ENCODE measurements at places on chromosomes 2 and 18. TPM values are rescaled to one million over a fixed set of nuclear protein-coding genes. Genes with fewer than 3 reads are reported as not detected.

DNA sequence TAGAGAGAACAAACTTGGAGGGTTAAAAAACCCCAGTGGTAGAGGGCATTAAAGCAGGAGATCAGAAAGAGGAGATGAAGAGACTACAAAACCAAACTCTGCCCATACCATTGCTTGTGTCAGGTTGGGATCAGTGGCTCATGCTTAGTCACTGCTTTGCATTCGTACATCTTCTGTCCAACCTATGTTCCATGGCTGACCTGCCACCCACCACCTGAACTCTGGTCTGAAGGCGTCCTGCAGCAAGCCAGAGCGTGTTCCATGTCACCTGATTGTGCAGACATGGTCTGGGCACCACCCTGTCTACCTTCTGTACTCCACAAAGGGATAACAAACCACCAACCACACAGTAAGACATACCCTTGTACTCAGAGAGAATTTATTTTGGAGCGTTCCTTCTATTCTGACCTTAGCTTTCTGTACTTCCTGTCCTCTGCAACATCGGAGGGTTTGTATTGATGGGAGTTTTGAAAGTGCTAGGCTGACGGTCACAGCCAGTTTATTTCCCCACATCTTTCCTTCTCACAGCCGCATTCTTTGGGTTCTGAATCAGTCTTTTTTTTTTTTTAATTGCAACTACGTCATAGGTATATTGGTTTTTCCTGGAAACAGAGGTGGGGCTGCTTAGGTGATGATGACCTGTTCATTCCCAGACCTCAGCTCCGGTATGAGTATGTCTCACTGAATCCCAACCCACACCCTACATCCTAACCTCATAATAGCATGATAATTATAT, 88.3 kb downstream of the SOWAHC start:
- H3K4me3 ChIP-seq, result peak overlapping the region; percentile 32
- no peaks in the 10 kb centered on the region for H3K36me3 ChIP-seq
- H3K27me3 ChIP-seq, result no peaks in the 10 kb centered on the region
- DNase-seq, result peak; percentile 96
- H3K4me1 ChIP-seq, result peaks cover 59% of the 10 kb centered on the region

DNA sequence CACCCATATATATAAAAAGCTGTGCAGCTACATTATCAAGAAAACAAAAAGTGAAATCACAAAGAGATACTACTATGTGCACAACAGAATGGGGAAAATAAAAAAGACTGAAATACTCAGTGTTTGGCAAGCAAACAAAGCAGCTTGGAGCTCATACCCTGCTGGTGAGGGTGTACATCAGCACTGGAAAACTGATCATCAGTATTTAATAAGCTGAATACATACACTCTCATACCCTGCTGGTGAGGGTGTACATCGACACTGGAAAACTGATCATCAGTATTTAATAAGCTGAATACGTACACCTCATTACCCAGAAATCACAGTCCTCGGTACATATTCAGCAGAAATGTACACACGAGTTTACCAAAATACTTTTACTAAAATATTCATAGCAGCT, 220.8 kb downstream of the SPP2 start:
- DNase-seq, result no peak
- H3K27me3 ChIP-seq, result no peaks in the 10 kb centered on the region
- H3K4me3 ChIP-seq, result no peak overlapping the region
- no peaks in the 10 kb centered on the region for H3K36me3 ChIP-seq
- no peak overlapping the region for H3K27ac ChIP-seq

DNA sequence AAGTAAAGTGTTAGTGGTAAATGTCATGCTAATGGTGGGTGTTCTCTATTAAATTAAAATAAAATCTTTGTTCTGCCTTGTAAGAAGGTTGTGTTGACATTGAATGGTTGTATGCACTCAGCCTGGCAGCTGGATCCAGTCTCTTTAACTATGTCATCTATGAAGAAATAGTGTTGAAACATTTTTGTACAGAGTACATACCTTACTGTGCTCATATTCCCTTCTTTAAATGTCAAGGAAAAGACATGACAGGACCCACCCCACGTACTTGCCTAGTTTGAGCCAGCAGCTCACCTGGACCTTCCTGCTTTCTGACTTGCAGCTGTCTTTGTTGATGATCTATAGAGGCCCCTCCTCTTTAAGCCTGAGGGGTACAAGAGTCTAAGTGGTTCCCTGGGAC, 85.6 kb upstream of the ST3GAL5 start:
- no peaks in the 10 kb centered on the region for H3K4me1 ChIP-seq
- no peak overlapping the region for H3K27ac ChIP-seq
- no peaks in the 10 kb centered on the region for H3K27me3 ChIP-seq
- no peak overlapping the region for H3K4me3 ChIP-seq

DNA sequence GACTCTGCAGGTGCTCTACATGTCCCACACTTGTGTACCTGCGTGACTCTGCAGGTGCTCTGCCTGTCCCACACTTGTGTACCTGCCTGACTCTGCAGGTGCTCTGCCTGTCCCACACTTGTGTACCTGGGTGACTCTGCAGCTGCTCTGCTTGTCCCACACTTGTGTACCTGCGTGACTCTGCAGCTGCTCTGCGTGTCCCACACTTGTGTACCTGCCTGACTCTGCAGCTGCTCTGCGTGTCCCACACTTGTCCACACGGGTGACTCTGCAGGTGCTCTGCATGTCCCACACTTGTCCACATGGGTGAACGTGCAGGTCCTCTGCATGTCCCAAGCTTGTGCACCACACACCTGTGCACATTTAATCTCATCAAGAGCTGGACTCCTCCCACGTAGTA, 576.7 kb upstream of the SALL3 start:
- no peaks in the 10 kb centered on the region for H3K36me3 ChIP-seq
- H3K4me3 ChIP-seq, result no peak overlapping the region
- peaks cover 99% of the 10 kb centered on the region for H3K27me3 ChIP-seq
- H3K4me1 ChIP-seq, result no peaks in the 10 kb centered on the region
- no peak overlapping the region for H3K27ac ChIP-seq

DNA sequence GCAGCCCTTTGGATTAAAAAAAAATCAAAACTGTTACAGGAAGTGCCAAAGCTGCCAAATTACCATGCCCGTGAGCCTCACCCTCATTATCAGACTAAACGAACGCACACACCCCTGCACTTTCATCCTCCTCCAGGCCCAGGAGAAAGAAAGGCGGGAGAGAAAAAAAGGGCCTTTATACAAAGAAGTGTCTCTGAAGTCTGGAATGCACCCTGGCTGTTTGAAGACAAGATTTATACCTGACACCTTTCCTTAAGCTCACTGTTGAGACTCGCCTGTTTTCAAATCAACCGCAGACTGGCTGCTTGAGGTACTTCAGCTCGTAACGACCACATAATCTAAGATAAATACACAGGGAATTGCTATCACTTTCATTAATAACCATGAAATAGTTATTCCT, 31.0 kb downstream of the EDAR start:
- H3K4me3 ChIP-seq, result no peak overlapping the region
- no peaks in the 10 kb centered on the region for H3K27me3 ChIP-seq
- H3K27ac ChIP-seq, result no peak overlapping the region
- peaks cover 17% of the 10 kb centered on the region for H3K4me1 ChIP-seq
- no peak for DNase-seq

- DNase-seq, result no peak
- H3K27me3 ChIP-seq, result no peaks in the 10 kb centered on the region
- no peaks in the 10 kb centered on the region for H3K4me1 ChIP-seq
- no peak overlapping the region for H3K27ac ChIP-seq
- no peak overlapping the region for H3K4me3 ChIP-seq
These were observed 175.6 kb downstream of the MC4R start for GRCh38 chr18:60196836-60197606.

GRCh38 chr2:102235042-102235473, 48.2 kb downstream of the IL1RL2 start:
- H3K36me3 ChIP-seq, result no peaks in the 10 kb centered on the region
- H3K27me3 ChIP-seq, result no peaks in the 10 kb centered on the region
- H3K4me3 ChIP-seq, result no peak overlapping the region
- H3K27ac ChIP-seq, result no peak overlapping the region

The ABCB6 gene
- total RNA-seq, result 41.4 TPM

The LIMS4 gene
- 1.4 TPM for total RNA-seq

All from PC-9 (cell line).